ENCODE measurements at places on chromosomes 1 and 21. TPM values are rescaled to one million over a fixed set of nuclear protein-coding genes. Genes with fewer than 3 reads are reported as not detected.

DNA sequence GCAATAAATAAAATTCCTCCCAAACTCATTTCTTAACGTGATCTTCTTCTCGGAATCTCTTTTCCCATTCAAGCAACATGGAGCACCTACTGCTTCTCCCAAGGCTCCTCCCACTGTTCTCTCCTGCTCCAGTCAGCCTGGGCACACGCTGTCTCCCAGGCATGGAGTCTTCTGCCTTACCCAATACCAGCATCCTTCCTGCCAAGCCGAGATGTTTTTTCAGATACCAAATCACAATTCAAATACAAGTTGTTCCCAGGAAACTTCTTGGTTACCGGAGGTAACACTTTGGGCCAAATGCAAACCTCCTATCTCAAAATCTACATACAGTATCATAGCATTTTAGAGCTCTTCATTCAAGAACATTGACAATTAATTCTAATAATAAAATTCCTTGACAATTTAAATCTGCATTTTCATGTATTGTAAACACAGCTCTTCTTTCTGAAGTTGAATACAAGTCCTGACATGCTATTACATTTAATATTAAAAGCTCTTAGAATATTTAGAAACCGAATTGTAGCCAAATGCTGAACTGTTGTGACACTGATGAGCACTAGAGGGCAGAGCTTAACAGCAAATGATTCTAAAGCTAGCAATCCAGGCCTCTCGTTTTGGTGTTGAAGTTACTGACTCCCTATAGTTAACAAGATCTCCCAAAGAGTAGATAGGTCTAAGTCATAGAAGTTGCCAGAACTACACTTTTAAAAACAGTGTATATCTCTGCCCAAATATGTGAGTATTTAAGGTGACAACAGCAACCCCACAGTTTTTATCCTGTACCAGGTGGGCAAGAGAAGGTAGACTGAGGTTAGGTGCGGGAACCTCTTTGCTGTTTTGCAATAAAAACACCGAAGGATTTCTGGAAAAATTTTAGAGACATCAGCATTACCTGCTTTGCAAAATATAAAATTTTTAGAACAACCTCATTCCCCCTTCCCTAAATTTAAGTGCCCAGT lies 52.3 kb downstream of the BCAR3 start:
- DNase-seq, result peak; percentile 82

DNA sequence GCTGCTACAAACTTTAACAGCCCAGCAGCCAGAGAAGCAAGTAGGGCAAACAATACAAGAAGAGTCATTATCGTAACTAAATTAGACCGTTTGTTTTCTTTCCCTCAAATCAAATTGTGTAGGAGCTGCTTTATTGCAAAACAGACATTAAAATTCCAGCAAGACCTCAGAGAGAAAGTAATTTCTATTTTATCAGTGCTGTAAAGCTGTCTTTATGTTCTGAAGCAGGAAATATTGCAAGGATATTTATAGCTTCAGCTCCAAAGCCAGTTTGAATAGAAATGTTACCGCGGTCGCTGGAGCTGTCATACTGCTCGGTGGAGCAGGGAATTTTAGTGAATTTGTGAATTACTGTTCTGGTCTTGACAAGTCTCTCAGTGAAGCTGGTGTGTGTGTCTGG lies 503.8 kb upstream of the PLXNA2 start:
- peak; percentile 79 for DNase-seq

- no peak for DNase-seq
Observed at GRCh38 chr1:87683196-87683956, 354.7 kb downstream of the LMO4 start.

DNA sequence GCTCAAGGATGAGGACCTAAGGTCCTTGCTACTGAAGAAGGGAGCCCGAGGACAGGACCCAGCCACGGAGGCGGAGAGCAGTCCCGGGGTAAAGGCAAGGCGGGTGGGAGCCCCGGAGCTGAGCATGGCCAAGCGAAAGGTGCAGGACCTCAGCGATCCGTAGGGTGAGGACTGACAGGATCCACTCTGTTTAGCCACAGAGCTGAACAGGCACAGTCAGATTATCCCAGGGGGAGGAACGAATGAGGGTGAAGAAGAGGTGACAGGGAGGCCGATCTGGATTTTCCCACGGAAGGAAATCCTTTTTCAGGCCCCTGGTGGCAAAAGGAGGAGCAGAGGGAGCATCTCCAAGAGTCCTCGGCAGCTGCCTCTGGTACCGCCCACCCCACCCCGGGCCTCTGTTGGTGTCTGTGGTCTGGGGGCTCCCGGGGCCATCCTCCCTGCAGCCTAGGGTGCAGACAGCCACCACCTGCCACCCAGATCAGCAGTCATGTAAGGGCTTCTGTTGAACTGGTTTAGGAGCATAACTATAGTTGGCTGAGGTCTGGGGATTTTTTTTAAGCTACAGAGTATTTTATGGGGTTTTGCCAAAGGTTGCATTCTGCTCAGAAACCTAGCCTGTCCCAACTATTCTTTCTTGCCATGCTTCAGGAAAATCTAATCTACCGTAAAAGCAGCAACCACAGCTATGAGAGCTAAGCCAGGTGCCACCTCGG lies 32.3 kb upstream of the LBR start:
- DNase-seq, result no peak

- DNase-seq, result no peak
Observed at GRCh38 chr1:168223681-168224540, 1.9 kb upstream of the SFT2D2 start.

GRCh38 chr1:183891158-183891856 lies 86.4 kb downstream of the RGL1 start:
- DNase-seq, result no peak

GRCh38 chr1:207404849-207405525 lies 49.1 kb upstream of the CR2 start:
- DNase-seq, result peak; percentile 66

DNA sequence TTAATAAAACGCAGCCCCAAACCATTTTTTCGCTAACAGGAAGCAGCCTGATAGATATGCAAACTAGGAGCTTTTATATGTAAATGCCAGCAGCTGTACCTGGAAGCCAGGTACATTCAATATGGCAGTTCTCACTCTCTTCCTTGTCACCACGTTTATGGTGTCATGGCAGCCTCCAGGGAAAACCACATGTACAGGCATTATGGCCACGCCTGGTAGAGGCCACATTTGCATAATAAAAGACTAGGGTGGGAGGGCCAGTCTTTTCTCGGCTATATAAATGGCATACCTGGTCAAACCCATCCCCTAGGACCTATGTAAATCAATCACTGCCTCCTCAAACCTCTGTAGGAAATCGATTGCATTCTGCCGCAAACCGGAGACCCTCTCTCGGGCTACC lies 247.5 kb downstream of the NEGR1 start:
- DNase-seq, result no peak

DNA sequence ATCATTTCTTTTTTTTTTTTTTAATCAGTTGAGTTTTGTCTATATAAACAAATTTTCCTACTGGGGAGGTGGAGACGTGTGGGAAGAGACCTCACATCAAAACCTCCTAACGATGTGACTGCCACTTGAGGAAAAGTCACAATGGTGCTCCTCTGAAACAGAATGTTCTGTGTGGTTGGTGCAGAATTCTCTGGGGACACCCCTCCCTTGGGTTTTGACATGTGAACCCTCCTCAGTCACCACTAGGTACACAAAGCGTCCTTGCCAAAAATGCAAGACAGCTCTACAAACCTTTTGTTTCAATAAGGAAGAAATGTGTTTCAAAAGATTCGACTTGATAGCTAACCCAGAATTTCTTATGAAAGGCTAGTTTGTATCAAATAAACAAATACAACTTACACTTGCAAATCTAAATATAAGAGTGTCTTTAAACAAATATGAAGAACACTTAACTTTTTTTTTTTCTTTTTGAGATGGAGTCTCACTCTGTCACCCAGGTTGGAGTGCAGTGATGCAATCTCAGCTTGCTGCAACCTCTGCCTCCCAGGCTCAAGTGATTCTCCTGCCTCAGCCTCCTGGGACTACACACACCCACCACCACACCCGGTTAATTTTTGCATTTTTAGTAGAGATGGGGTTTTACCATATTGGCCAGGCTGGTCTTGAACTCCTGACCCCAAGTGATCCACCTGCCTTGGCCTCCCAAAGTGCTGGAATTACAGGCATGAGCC lies 9.3 kb downstream of the SLC25A24 start:
- DNase-seq, result no peak

Gene MARCKSL1
- total RNA-seq, result 6.0 TPM

All from umbilical cord (tissue), 2 donors.